ENCODE measurements at places on chromosomes 3 and 15.

DNA sequence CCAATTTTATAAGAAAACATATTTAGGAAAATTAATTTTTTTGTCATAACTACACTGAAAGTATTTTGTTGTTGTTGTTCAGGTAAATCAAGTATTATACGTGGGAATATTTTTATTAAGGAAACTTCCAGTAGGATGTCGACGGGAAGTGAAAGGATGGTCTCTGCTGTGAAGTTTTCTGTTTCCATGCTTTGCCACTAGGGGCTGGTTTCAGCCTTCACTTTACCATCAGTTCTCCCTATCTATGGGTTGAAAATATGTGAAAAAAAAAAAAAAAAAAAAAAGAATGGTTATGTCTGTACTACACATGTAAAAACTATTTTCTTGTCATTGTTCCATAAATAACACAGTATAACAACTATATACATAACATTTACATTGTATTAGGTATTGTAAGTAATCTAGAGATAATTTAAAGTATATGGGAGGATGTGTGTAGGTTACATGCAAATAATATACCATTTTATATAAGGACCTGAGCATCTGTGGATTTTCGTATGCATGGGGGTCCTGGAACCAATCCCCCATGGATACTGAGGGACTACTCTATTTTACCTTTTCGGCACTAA lies 136.7 kb downstream of the SMAD6 start:
- no peak for DNase-seq

GRCh38 chr15:81256916-81257315 lies 60.2 kb downstream of the IL16 start:
- DNase-seq: no peak

- DNase-seq: no peak
Measured at GRCh38 chr15:38696109-38696727, 131.6 kb upstream of the RASGRP1 start.

- DNase-seq: peak; percentile 41
Measured at GRCh38 chr3:149507491-149508324, 33.2 kb downstream of the TM4SF4 start.

DNA sequence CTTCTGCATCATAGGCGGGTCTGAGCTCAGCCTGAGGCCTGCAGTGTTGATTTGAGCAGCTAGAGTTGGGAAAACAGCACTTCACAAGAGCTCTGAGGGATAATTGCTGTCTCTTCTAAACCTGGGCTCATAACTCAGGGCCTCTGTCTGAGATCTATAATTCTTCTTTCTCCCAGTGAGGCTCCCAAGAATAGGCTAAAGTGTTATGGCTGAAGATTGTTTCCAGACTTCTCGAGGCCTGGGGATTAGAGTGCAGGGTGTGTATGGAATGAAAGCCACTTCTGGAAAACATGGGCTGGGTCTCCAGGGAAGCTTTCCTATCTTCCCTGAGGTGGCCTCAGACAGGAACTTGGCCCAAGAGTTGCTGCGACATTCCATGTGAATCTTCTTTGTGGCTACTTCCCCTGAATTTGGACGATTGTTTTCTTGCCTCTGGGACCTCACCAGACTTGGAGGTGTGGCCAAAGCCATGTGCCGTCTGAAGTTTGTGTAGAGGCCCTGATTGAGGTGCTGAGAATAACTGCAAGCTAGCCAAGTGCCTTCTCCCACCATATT lies 26.5 kb downstream of the MTMR14 start:
- DNase-seq: no peak

DNA sequence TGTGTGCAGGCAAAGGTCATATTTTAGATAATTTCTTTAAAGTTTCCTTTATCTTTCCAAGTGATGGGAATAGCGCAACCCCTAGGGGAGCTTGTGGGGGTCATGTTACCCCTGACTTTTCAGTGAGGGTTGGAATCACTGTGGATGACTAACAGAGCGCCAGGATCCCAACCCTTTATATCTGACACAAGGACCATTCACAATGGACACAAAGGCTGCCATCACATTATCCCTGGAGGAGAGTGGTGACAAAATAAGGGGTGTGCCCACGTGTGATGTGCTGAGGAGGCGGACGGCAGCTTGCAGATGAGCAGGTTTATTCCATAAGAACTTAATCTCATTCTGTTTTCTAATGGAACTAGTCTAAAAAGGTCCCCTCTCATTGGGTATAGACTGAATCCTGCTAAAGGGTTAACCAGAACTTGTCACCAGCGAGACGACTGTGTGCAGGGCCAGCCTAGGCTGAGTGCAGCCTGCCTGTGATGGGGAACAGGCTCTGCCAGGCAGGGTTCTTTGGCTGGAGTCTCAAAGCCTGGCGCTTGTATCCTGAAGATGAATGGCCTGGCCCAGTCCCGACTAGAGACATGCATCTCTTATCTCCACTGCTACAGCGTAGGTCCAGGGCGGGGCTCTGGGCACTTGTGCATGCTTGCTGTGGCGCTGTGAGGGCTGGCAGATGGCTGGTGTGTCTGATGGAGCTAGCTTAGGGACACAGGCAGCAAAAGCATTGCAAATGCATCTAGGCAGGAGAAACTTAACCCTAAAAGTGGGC lies 50.2 kb downstream of the CHDH start:
- peak; percentile 63 for DNase-seq

- DNase-seq: no peak
Measured at GRCh38 chr15:72106068-72106467, 11.9 kb downstream of the MYO9A start.

DNA sequence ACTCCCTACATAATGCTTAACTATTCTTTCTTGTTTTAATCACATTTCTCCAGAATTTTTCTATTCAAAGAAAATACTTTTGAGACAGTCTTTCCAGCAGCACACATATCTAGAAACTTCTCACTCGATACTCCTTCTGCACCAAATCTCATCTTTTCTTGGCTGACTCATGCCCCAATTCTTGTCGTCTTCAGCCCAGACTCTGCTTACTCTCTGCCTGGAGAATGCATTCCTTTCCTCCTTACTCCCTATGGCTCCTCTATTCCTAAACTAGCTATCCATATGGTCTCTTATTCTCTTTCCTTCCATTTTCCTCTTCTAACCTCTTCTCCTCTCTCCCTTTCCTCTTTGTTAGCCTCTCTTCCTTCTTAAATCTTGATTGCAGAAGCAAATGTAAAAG lies 158.7 kb downstream of the GBE1 start:
- no peak for DNase-seq

DNA sequence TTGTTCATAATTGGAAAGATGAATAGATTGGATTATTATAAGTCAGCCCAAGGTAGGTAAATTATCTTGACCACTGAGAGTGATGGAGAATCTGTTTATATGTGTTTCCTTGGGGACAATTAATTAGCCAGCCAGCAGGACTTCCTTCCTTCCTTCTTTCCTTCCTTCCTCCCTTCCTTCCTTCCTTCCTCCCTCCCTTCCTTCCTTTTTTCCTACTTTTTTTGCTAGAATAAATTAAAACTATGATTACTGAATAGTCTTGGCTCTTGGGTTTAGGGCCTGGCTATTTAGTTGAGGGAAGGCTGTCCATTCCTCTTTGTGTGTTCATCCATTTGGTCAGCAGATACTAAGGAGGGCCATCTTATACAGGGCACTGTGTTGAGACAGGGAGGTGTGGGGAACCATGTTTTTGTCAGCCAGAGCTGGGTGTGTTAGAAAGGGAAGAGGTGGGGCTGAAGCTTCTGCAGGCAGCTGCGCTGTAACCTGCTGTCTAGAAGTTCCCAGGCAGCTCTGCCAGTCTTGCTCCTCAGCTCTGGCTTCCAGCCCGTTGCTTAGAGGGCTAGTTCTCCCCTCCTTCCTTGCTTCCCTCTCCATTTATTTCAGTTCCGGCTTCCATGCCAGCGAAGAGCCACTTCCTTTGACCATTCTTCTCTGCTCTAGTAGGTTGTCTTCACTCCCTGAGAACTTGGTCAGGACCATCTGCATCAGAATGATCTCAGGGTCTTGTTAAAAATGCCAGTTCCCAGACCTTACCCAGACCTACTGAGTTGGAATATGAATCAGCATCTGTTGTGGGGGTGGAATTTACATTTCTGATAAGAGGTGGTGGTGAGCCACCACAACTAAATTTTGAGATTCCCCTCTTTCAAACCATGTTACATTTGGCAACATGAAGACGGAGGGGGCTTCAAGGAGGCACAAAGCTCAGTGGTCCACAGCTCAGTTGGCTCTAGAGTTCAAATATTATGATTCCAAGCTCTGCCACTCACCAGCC lies 113.9 kb downstream of the DGKG start:
- no peak for DNase-seq

GRCh38 chr3:130509008-130509407 lies 8.0 kb upstream of the COL6A6 start:
- no peak for DNase-seq

DNA sequence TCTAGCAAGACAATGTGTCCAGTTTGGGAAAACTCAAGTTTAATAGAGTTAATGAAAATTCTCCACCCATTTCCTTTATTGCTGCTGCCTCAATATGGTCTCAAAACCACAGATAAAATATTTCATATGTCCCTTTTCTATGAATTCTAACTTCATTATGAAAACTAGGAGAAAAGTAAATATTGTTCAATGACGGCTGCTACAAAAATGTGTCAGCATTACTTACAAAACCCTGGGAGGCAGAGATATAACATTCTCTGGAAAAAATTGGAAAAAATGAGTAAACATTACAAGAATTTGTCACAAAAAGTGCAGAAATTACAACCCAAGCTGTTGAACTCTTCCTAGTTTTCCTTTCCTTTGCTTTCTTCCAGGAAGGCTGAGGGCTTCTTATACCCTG lies 22.2 kb upstream of the FBN1 start:
- no peak for DNase-seq

- DNase-seq: no peak
Measured at GRCh38 chr3:24709956-24710355, 215.3 kb upstream of the THRB start.

- no peak for DNase-seq
Measured at GRCh38 chr3:58272891-58273290, 33.2 kb upstream of the RPP14 start.

GRCh38 chr3:152658977-152659720 lies 175.8 kb upstream of the P2RY1 start:
- DNase-seq: no peak

DNA sequence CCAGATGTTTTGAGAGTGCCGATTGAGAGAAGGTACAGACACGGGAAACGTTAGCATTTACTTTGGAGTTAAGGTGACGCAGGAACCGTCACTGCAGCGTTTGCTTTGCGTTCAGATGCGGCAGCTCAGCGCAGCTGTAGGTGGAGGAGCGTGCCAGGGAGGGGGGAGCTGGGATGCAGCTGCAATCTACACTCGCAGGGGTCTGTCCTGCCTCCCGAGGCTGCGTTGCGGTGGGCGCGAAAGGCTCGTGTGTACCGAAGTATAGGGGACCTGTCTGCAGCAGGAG lies 425 bp upstream of the FYTTD1 start:
- peak; percentile 78 for DNase-seq

GRCh38 chr15:77836121-77836692 lies 203.5 kb upstream of the LINGO1 start:
- DNase-seq: peak; percentile 69

DNA sequence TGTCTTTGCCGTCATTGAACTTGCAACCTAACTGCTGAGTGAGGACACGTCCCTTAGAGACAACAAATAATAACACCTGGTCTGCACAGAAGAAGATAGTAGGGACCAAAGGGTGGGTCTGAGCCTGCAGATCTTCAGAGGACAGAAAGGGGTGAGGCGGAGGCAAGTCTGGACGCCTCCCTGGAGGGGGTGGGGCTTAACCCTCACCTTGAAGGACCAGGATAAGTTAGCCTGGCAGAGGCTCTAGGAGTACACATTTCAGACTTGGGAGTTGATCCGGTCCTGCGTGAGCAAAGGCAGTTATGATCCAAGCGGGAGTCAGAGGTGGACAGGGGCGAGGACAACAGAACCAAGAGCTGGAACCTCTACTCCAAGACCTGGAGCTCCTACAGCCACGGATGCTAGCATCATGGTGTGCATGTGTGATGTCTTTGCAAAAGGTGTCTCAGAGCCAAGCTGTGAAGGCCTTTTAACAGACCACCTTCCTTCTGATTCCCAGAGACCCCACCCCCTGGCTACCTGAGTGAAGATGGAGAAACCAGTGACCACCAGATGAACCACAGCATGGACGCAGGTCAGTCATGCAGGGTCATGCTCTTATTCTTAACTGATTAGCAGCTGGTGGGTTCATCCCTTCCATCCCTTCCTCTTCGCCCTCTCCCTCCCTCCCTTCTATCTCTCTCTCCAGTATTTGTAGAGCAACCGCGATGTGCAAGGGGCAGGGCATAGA lies 88.0 kb downstream of the AAGAB start:
- no peak for DNase-seq

- no peak for DNase-seq
Measured at GRCh38 chr3:73504852-73505251, 119.9 kb downstream of the PDZRN3 start.

GRCh38 chr3:134485075-134485717 lies 589 bp downstream of the ANAPC13 start:
- DNase-seq: peak; percentile 56

DNA sequence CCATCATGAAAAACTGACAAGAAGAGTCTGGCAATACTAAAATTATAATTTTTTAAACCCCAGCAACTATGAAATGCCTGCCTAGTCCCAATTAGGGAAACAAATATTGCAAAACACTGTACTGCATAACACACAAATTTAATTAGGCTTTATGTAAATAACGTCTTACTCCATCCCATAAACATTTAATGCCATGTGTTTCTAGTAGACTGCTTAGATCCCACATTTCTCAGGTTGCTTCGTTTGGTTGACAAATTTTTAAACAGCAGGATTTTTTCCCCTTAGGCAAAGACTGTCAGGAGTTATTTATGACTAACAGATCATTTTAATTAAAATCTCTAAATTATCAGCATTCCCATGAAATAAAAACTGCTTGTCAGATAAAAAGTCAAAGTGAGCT lies 29.9 kb downstream of the EIF2AK4 start:
- DNase-seq: no peak

- DNase-seq: no peak
Measured at GRCh38 chr15:55909036-55909811, 84.2 kb downstream of the NEDD4 start.

- no peak for DNase-seq
Measured at GRCh38 chr3:32237670-32238452, 619 bp upstream of the CMTM8 start.

Data from D341Med (cell line).